ENCODE measurements at places on chromosomes 13 and 19.
A peak's percentile ranks its signal among the peaks of the same experiment; 100 is the strongest.

GRCh38 chr19:12669270-12670158 is 2.9 kb downstream of the WDR83 start:
- DNase-seq, result peak; percentile 62

GRCh38 chr13:44303681-44304432 is 69.8 kb upstream of the SERP2 start:
- DNase-seq, result no peak

DNA sequence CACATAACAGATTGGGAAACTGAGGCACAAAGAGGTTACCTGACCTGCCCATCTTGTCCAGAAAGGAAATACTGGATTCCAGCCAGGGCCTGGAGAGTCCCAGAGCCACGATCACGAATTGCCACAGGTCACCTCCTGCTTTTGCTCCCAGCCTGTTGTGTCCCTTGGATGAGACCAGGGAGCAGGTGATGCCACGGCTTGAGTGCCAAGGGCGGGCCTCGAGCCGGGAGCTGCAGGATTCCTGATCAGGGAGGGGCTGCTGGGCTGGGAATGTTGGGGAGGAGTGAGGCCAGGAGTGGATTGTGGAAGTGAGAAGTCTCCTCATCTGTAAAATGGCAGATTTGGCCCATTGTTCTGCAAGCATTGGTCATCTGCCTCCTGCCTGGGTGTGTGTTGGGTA is 29.4 kb downstream of the DNM2 start:
- DNase-seq, result no peak

DNA sequence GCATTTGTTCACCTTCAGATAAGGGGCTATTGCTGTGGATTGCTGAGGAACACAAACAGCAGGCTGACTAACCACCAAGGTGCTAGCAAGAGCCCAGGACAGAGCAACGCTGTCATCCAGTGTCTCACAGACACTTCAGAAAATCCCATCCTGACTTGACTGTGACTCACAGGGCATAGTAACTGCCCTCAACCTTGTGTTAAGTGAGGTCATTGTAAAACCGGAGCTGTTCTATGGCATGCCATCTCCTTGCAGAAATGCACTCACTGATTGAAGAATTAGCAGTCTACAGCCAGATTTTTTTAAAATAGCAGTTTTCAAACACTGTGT is 51.1 kb downstream of the TNFRSF19 start:
- DNase-seq, result no peak

DNA sequence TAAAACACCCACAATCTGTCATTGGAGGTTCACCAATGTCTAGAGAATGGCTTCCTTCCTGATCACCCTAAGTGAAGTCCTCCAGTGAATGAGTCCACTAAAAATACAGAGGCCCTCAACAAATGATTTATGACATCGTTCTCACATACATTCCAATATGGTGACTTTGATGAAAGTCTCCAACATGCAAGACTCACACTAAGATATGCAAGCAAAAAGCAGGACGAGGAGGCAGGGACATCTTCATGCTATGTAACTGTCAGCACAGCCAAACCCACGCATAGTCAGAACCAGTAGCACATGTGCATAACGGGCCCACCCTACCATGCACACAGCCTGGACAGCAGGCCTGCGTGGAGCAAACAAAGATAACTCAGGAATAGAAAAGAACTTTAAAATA is 16.6 kb upstream of the LSM14A start:
- DNase-seq, result no peak

DNA sequence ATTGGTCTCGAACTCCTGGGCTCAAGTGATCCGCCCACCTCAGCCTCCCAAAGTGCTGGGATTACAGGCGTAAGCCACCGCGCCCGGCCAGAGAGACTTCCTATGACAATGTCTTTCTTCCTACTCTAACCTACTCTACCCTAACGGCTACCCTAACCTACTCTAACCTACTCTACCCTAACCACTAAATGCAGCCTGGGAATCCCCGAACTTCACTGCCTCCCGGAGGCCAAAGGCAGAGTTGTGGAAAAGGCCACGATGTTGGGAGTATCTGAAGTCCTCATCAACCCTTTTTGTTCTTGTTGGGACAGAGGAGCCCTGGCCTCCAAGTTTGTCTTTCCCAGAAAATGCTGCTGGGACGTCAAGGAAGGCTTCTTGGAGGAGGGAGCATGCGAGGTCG is 967 bp upstream of the NR2C2AP start:
- DNase-seq, result no peak

- DNase-seq, result no peak
Measured at GRCh38 chr19:54299126-54299498, 13.9 kb downstream of the LILRA5 start.

GRCh38 chr13:77918391-77919245 is at the start of gene EDNRB:
EDNRB (minus strand) TSS chr13:77918831; CDS start chr13:77918573, 258 bp downstream.
- DNase-seq, result no peak

DNA sequence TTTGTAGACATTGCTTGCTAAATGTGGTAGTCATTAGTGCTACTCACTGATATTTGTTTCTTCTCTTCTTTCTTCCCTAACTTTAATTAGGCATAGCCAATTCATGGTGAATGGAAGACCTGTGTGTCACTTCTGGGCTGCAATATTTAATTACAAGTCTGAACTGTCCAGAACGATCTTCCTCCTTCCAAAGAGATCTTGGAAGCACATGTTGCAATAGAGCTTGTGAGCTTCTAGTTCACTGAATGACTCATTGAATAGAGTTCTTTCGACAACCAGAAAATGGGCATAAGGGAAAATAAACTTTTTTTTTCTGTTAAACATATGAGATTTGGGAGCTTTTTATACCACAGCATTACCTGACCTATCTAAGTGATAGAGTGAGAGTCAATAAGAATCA is 1264.6 kb downstream of the PCDH9 start:
- DNase-seq, result no peak

GRCh38 chr19:16886305-16886880 is 2.4 kb upstream of the F2RL3 start:
- no peak for DNase-seq

GRCh38 chr13:27432611-27433210 is 8.3 kb downstream of the GTF3A start:
- DNase-seq, result no peak

DNA sequence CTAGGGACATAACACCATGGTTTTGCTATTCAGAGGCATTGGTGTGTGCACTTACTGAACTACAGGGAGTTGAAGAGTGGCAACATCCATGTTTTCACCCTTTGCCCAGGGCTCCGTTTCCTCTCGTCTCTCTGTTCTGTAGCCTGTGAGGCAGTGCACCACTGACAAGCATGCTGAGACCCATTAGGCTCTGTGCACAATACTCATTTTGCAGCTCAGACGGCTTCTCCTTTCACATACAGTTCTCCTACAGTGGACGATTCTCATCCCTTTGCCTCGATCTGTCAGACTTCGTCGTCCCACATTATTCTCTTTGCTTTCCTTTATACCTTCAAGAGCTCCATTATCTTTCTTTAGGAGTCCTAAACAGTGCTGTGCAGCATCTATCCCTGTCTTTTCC is 403.7 kb downstream of the MYO16 start:
- no peak for DNase-seq

All from activated T-helper 1 cell treated with Interleukin-2 at 50 U/mL for 16 hours (primary cell).